Right forelimb (tissue), 1 donor: ENCODE measurements at places on chromosomes 6 and 20.

DNA sequence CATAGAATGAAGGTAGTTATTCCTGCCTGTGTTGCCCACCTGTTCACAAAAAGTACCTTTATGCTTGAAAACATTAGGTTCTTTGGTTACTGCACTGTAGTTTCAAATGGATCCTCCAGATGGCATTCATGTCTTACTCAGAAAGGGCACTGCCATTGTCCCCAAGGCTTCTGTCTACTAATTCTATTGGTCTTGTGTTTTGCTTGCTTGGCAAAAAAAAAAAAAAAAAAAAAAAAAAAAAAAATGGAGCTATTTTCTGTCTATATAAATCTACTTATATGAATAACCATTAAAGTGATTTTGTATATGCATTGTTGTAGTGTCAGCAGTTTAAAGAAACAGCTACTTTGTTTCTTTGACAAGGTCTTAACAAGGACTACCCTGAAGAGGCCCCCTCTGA is 12.7 kb upstream of the EFHC1 start:
- DNase-seq, result no peak

DNA sequence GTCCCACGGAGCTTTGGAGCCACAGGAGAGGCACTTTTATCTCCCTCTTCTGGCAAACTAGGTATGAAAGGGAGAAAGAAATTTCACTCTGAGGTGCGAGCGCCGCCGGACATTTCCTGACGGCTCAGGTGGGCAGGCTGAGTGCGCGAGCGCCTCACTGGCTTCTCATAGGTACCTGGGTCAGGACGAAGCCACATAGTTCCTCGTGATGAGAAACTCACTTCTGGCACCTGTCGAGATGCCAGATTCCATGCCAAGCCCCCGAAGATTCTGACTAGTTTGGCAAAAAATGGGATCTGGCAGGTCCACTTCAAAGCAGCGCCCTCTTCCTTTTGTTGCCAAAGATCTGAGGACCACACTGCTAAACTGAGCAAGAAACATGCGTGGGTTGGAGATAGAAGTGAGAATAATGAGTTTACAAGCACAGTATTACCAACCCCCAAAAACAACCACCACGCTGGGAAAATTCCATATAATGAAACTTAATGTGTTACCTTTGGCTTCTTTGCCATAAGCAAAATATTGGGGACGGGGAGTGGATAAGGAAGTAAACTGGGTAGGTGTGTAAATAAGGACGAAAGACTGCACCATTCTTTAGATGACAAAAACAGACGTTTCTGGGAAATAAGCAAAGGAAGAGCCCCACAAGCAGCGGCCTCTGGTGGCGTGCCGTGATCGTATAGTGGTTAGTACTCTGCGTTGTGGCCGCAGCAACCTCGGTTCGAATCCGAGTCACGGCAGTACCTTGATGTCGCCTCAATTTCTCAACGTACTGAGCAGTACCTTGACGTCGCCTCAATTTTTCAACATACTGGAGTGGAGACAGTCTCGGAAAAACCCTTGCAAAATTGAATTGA is 89.8 kb upstream of the PRSS16 start:
- DNase-seq, result peak; percentile 72

DNA sequence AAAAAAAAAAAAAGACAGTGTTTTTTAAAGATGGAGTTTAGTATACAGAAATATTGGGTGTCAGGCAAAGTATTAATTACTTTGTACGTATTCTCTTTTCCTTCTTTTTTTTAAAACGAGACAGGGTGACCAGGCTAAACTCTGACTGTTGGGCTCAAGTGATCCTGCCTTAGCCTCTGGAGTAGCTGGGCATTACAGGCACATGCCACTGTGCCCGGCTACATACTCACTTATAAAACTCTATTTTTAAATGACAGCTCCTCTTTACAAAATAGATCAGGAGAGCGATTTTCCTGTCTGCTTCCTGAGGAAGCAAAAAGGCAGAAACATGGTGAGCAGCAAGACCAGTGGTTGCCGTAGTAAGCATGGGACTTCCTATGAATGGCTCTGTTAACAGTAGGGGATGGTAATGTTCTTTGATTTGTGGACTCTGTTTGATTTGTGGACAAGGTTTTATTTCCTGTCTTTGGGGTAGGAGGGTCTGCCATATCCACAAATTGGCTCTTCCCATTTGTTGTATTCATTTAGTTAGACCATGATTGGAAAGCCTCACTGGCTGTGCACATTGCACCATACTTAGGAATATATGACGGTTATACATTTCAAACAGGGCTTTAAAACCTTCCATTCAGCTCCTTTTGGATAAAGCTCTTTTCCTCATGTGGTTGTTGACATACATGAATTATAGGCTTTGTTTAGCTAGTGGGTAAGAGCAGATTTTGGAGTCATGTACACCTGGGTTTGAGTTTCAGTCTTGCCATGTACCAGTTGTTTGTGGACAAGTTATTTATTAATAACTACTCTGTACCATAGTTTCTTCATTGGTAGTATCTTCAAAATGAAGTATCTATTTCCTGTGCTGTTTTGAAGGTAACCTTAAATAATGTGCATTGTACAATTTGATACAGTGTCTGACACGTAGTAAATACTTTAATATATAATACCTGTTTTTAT is 45.1 kb downstream of the PTPRA start:
- DNase-seq, result no peak

DNA sequence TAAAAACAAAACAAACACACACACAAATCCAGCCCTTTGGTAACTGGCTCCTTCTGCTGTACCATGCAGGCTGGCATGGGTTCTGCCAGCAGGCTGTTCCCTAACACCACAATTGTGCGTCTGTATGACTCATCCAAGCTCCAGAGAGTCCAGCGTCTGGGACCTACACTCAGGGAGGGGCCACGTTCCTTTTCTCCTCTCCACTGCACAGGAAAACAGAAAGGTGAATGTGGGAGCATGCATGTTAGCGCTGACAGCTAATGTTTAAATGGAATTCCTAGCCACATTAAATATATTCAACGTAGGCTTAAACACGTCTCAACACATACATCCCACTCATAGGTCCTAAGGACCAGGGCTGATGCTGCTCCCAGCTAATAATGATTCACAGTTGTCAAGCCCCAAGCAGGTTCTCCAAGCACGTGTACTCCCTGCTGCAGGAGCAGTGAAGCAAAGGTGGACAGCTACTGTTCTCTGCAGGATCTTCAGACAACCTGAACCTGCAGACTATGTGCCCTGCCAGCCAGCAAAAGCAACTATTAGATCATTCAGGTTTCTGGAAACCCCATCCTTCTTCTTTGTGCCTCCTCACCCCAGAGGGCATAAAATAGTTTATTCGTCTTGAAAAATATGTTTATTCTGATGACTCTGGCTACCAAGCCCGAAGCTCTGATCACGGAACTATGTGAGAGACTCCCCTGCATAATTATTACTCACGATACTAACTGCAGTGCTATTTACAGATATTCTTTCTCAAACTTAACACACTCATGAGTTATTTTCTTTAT is 20.9 kb downstream of the MAP1LC3A start:
- no peak for DNase-seq

GRCh38 chr6:101226677-101227135 is 166.8 kb upstream of the GRIK2 start:
- no peak for DNase-seq

- no peak for DNase-seq
These were observed 53.0 kb upstream of the CHD6 start for GRCh38 chr20:41671143-41671542.

- DNase-seq, result no peak
These were observed 11.9 kb downstream of the CD40 start for GRCh38 chr20:46129955-46130481.

DNA sequence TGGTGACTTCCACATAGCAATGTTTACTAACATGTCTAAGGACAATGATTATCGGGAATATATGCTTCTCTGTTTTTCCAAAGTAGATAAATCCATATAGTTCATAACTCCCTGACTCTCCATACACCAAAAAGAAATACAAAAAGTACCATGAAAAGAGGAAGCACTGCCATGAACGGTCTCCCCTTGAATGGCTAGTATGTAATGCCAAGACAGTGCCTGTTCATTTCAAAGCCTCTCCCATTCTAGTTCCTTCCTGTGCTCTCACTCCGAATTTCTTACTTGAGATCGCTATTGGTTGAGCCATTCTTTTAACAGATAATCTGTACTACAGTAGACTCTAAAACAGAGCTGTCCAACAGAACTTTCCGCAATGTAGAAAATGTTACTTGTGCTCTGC is 54.8 kb upstream of the EDN1 start:
- no peak for DNase-seq

- DNase-seq, result peak; percentile 87
These were observed 592 bp upstream of the CDYL start for GRCh38 chr6:4775494-4776130.

- DNase-seq, result no peak
These were observed 534.9 kb downstream of the QKI start for GRCh38 chr6:163949431-163949830.

GRCh38 chr6:163729127-163729872 is 314.8 kb downstream of the QKI start:
- no peak for DNase-seq

DNA sequence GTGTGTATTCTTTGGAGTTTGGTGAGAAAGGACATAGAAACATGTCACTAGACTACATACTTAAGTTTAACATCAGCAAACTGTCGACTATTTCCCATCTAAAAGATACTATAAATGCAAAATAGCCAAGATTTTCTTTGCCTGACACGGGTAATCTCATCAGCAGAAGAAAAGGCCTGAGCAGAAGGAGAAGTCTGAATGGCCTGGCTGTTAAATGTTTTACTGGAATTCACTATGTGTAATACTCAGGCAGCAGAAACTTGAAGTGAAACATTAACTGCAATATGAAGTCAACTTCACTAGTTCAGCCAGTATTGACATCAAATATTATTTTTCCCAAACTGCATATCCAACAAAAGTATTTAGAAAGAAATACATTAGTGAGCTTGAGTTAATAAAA is 6.4 kb upstream of the DSE start:
- no peak for DNase-seq

DNA sequence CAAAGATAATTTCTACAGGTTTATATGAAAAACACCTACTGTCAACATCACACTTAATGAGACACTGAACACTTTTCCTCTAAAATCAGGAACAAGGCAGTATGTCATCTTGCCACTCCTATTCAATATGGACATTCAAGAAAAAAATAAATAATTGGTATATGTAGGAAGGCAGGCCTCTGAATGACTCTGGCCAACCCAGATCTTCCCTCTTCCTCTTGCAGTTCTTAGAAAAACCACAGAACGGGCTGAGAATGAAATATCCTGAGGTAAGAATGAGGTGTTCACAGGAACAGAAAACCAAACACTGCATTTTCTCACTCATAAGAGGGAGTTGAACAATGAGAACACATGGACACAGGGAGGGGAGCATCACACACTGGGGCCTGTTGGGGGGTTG is 1207.2 kb upstream of the CITED2 start:
- no peak for DNase-seq

GRCh38 chr20:58344741-58345140 is 35.2 kb downstream of the RAB22A start:
- DNase-seq, result no peak

DNA sequence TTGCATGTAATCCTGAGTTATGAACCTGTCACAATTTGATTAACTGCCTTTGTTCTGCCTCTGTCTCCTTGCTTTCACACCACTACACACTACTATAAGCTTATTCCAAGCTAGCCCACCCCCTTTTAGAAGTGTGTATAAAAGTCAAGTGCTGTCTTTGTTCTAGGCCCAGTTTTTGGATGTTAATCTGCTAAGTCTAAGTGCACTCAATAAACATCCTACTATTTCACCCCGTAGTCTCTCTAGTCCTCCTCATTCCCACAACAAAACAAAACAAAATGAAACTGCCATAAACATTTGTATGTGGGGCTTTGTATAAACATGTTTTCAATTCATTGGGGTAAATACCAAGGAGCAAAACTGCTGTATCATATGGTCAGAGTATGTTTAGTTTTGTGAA is 16.1 kb upstream of the SPACA1 start:
- DNase-seq, result no peak

DNA sequence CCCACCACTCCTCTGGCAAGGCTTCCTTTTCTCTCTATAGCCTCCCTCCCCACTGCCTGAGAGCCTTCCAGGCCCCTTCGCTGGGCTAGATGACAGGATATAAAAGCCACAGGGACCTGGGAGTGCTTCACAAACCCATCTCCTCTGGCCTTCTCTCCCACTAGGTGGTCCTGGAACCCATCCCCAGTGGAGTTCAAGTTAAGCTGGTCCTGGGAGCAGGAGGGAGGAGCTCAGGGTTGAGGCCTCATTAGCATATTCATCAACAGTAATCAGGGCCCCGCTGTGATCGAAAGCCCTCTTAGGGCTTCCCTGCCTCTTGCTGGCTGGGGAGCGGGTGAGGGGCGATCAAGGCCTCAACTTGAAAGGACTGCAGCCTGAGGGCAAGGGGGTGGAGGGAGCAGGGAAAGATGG is 9.1 kb downstream of the EBF4 start:
- DNase-seq, result no peak

- no peak for DNase-seq
These were observed 887.1 kb downstream of the TFAP2A start for GRCh38 chr6:9527679-9528286.

- DNase-seq, result no peak
These were observed 20.4 kb downstream of the ZUP1 start for GRCh38 chr6:116648156-116648555.

DNA sequence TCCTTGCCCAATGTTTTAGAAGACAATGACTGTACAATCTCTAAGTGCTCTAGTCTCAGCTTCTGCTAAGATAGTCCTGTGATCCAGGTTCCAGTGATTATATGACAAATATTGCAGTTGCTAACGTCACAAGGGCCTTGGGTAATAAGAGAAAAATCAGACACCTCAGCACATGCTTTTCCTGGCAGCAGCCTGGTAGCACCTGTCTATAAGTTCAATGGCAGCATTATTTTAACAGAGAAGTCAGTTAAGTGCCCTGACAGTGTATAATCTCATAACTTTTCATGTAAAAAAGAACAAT is 121.3 kb upstream of the BCLAF1 start:
- no peak for DNase-seq

DNA sequence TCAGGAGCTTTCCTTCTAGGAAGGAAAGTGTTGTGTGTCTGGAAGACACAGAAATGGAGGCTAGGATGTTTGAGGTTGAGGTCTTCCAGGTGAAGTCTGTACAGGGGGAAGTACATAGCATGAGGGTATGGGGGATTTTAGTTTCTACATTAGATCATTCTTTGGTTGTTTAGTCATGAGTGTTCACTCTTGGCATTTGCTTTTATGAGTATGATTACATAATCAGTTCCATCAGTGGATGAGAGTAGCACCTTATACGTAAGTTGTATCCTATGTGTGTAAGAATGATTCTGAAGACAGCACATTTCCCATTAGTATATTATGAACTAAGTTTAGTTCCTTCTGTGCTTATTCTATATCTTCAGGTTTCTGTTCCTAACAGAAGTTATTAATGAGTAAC is 1.9 kb downstream of the CDYL start:
- no peak for DNase-seq

- no peak for DNase-seq
These were observed 20.5 kb downstream of the TSHZ2 start for GRCh38 chr20:52992632-52993031.

- no peak for DNase-seq
These were observed 184.4 kb upstream of the ZNF217 start for GRCh38 chr20:53778041-53778516.

DNA sequence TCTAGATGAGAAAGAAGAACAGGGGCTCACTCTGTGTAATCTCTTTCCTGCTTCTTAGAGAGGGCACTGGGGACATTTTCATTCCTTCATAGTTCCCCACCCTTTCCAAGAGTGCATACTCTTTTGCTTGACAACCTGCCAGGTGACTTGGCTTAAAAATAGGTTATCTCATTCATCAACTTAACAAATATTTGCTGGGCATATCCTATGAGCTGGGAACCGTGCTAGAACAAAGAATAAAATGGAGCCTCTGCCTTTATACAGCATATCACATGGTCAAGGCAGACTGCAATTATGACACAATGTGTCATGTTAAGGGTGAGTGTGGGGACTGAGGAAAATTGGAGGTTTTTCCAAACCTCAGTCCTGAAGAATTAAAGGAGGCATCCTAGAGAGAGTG is 209.8 kb upstream of the FOXA2 start:
- DNase-seq, result no peak
